ENCODE measurements at places on chromosomes 1 and 21.

DNA sequence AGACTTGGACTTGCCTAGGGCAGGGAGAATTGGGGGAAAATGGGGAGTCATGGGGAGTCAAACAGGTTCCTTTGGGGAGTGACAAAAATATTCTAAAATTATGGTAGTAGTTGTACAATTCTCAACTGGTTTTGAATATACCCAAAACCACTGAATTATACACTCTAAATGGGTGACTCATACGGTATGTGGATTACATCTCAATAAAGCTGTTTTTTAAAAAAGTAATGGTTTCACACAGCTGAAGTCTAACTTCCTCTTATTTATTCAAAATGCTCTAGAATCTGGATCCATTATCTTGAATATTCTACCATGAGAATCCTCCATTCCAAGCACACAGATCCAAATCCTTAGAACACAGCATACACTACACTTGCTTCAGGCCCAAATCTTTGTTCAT lies 11.1 kb downstream of the EIF4G3 start:
- no peak for DNase-seq

- no peak for DNase-seq
Measured at GRCh38 chr1:14739082-14739832, 140.8 kb downstream of the KAZN start.

GRCh38 chr1:156860628-156861423 lies at the start of gene NTRK1:
TSS of gene NTRK1 (plus strand) at chr1:156860865. CDS start at chr1:156860935, 70 bp downstream.
- peak; percentile 76 for DNase-seq

DNA sequence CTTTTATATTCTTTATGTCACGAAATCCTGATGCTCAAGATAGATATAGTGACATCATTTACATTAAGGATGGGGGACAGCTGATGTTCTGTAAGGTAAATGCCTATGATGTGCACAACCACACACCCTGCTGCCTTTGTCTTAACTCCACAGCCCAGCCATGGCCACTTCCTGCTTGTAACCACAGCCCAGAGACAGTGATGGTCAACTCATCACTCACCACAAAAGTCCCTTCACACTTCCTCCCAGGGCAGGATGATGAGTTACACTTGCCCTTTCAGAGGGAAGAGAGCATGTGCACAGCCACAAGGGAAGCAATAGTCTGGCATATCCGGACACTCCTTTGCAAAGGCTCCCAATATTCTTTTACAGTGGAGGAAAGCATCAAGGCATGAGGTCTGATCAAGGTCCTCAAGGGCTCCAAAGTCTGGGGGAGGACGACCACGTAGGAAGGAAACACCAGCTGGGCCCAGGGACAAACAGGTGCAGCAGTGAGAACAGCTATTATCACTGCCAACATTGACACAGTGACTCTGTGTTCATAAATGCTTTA lies 53.8 kb downstream of the PLPP3 start:
- no peak for DNase-seq

- DNase-seq: no peak
Measured at GRCh38 chr21:25462517-25462971, 144.7 kb downstream of the MRPL39 start.

DNA sequence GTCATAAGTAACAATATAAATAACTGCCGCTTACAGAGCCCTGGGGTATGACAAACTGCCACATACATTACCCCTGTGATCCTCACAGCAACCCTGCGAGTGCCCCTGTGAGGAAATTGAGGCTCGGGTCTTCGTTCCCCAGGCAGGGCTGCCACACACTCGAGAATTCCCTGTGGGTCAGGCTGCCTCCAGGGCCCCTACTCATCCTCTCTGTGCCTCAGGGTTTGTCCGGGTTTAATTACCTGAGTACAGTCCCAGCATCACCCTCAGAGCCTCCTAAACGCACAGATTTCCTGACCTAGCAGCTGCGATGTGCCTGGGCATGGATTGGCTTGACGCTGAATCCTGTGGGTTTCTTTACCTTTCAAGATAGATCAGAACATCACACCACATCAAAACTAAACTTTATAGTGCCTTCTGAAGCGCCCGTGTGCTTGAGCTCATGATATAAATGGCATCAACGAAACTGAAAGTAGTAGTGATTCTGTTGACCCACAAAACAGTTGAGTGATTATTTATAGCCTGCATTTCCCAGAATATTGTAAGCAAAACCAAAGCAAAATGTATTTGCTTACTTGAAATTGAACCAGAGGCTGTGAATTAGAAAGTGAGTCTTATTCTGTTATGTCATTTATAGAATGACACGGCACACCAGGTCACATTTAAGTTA lies 14.0 kb downstream of the SLC37A1 start:
- DNase-seq: no peak

DNA sequence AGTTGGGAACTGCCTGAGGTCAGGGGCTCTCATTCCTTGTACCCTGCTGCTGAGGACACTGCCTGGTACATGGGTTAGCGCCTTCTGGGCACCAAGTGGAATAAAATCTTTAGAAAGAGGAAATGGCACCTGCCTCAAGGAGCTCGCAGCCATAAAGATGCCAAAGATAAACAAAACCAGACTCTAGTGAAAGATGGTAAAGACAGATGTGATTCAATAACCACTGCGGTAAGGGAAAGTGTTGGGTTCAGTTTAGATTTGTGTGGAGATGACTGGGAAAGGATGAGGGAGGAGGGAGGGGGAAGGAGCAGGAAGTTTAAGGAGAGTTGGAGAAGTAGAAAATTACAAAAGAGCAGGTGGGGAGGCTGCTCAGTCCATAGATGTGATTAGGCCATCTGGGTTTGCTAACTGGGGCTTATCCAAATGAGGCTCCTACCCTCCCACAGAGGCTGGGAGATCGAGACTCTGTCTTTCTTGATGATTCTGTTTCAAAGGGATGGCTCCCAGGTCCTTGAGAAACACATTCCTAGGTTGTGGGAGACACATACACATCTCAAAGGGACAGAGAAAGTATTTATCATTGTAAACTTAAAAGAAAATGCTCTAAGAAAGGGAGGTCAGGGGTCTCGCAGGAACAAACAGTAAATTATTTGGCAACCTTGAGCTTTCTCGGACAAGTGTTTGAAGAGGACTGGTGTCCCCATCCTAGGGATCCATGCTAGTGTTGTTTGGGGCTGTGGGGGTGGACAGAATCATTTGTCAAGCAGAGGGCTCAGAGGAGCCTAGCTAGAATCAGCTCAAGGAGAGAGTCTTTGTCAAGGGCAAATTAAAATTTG lies 65.7 kb upstream of the MORC3 start:
- no peak for DNase-seq

DNA sequence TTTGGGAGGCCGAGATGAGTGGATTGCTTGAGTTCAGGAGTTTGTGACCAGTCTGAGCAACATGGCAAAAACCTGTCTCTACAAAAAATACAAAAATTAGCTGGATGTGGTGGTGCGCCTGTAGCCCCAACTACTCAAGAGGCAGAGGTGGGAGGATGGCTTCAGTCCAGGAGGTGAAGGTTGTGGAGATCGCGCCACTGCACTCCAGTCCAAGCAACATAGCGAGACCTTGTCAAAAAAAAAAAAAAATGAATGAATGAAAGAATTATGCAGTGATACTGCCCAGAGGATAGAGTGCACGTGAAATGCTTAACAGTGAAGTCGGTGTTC lies 429 bp upstream of the DPH2 start:
- DNase-seq: no peak

DNA sequence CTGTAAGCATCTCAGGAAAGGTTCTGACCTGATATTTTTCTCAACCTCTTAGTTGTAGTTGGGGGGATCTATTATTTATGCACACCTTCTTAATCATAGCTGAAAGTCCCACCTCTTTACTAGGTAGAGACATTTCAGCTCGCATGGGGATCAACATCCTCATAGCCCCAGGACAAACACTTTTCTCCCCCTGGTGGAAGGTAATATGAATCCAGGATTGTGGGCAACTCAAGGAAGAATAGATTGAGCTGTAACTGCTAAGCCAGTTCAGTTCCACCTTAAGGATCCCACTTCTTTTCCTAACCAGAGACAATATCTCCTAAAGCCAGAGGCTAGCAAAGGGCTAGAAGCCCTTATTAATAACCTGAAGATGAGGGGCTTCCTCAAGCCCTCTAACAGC lies 25.4 kb upstream of the SMYD3 start:
- no peak for DNase-seq

DNA sequence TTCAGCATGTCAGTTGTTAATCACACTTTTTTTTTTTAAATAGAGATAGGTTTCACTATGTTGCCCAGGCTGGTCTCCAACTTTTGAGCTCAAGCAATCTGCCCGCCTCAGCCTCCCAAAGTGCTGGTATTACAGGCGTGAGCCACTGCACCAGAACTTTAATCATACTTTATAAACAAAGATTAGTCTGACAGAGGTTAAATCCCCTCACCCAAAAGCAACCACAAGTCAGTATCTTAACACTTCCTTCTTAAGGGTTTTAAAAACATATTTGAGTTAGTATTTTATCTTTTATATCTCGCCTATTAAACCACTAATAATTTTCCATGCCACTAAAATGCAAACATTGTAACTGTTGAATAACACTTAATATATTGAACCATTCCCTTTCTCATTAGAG lies 70.2 kb downstream of the COP1 start:
- no peak for DNase-seq

- DNase-seq: no peak
Measured at GRCh38 chr1:234926559-234927311, 201.9 kb downstream of the TOMM20 start.

GRCh38 chr21:10464975-10465374 lies 56.4 kb upstream of the TPTE start:
- no peak for DNase-seq

GRCh38 chr1:147771226-147772125 lies 11.1 kb upstream of the GJA5 start:
- no peak for DNase-seq

DNA sequence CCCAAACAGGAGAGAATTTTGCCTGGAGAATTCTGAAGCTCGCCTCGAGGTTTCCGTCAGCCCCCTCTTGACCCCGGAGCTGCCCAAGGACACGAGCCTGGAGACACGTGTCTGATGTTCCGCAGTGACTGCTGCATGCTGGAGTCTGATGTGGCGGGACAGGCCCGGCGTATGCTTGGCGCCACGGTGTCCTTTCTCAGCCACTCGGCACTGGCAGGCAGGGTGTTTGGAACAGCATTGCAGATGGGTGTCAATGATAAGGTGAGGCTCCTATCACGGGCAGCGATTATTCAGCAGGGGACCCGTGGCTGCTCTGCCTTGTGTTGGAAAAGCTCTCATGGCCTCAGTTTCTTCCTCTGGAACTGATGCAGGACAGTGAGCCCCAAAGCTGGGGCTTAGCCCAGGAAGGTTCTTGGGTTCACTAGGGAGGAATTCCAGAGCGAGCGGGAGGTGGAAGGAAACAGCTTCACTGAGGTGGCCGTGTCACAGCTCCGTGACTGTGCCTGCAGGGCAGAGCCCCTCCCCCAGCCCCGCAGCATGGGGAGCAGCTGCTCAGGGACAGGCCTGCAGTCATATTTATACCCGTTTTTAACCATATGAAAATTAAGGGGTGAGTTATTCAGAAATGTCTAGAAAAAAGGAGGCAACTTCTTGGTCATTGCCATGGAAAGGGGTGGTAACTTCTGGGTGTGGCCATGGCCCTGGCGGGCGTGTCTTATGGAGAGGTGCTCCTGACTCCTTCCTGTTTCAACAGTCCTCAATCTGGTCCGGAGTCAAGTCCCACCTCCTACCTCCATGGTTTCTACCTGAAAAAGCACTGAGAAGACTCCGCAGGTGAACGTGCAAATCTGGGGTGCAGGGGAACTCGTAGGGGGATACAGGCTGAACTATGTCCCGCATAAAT lies 123.4 kb downstream of the SIK1 start:
- DNase-seq: no peak

- peak; percentile 43 for DNase-seq
Measured at GRCh38 chr1:38815903-38816627, 43.5 kb downstream of the RRAGC start.

DNA sequence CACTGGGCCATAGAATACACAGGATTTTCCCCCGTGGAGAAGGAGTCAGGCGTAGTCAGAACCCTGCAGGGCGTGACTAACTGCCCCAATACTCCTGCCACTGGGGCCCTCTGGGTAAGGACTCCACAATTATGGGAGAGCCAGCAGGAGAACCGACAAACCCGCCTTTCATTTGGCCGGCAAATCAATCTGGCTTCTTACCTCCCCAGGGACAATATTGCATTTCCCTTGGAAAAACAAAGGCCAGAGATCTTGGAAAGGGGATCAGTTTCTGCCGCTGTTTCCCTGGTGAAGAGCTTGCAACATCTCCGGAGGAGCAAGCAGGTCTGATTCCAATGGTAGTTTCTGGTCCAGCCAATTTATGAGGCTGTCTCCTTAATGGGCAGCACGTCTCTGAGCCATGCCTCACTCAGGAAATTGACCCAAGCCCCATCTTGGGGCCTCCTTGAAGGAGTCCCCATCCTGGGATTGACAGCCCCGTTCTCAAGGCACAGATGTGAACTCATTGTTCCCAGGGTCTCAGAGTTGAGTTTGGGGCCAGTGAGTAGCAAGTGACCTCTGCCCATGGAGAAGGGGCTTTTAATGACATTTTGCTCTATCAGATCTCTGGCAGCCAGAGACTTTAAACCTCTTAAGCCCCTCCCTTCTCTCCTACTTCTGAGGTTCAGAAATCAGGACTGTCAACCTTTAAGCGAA lies 4.3 kb downstream of the TRABD2B start:
- no peak for DNase-seq

GRCh38 chr1:235675152-235675890 lies 25.7 kb upstream of the GNG4 start:
- no peak for DNase-seq

- DNase-seq: no peak
Measured at GRCh38 chr1:211623515-211623914, 44.6 kb upstream of the SLC30A1 start.

DNA sequence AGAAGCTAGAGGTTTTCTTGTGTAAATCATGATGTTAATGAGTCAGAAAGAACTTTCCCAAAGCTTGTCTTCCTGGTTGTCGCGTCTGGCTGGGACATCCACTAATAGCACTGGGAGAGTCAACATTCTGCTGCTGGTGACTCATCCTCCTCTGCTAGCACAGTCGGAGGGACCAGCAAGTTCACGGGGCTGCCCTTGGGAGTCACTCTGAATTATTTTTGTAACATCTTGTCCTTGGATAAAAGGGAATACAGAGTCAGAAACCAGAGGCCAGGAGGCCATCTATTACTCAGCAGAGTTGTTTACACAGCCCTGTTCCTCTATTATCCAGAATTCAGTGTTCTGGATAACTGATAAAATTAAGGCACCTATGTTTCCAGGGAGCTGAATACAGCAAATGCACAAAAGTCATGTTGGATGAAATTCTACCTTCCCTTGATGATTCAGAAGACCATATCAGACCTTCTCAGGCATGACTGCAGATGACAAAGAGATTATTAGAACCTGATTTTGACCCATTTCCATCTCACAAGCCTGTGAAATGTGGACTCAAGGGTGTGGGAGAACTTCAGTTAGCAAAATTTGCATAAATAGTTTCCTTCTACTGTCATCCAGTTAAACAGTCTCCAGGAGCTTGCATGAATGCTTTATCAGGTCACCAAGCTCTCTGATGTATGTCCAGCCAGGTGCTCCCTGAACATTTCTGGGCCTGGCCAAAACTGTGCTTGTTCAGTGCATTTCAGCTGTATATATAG lies 68.1 kb downstream of the JAK1 start:
- no peak for DNase-seq

All from NCI-H1417 (cell line).